GM12865 (cell line): ENCODE measurements at places on chromosomes 2 and 18.

DNA sequence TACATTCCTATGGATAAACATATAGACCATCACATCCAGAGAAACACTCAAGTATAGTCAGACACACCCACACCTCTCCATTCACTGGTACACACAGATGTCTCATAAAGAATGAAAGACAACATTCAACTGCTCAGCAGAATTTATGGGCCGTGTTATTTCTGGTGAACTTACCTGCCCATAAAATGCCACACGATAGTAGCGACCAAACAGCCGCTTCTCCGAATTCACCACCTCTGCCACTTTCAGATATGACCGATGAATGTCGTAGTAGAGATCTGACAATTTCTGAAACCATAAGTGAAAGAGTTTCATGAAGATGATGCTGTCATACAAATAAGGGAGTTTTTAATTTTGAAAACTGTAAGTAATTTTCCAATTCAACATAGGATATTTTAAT, 70.7 kb upstream of the CCDC195 start:
- DNase-seq = no peak

DNA sequence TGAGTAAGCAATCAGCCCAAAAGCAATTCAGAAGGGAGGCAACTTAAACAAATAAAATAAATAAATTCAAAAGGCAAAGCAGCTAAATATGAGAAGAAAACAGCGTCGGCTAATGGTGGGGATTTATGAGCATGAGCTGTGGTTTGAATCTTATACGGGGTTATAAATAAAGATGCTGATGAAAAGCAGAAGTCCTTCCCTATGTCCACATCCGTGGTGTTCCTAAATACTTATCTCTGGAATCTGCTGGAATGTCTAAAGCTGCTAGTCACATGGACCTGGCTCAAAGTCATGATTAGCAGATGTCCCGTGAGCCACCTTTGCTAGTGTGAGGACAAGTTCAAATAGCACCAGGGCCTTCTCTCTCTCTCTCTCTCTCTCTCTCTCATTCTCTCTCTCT, 33.8 kb downstream of the SMIM21 start:
- no peak for DNase-seq

DNA sequence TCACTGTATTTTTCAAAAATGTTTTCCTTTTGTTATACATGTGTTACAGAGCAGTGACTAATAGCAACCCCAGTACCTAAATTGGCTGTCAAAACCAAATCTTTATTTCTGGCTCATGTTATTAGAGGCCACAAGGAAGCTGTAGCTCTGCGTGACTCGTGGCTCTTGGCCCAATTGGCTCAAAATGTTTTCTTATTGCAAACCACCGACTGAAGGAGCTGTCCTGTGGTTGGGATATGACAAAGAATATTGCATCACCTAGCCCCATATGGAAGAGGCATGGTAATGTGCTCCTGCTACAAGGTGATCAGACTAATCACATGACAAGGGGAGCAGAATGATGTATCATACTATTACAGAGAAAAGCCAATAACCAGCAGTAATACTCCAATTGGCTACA, 1058.5 kb downstream of the CBLN2 start:
- DNase-seq = no peak

- DNase-seq = no peak
Measured at GRCh38 chr18:46246101-46246500, 141.9 kb downstream of the HAUS1 start.

DNA sequence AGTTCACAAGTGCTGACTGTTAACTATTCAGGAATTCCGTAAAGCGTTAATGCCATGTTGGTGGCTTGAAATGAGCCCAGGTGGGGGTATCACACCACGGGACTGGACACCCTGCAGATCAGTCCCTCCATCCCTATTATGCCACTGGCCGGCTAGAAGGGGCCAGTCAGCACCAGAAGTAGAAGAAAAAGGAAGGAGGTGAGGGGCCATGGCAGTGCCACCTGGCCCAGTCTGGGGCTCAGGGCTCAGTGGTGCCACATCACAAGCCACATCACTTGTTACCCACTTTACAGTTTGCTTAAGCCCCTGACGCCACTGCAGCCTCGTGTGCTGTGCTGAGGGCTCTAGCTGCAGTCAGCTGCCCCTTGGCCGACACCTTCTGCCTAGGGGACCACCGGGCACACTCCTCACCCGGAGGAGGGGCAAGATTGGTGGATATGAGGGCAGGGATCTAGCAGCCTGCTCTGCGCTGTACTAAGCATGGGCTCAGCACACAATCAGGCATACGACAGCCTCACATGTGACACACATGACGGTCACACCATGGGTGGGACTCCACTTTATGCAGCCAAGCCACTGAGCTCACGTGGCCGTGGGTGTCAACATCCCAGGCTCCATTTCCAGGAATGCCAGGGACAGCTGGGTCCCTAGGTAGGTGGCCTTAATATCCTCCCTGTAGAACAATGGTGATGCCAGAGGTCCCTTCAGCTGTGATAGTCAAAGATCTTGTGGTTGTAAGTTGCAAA, 3.6 kb downstream of the LIMS2 start:
- DNase-seq = no peak

GRCh38 chr18:77207540-77207939, 42.1 kb upstream of the GALR1 start:
- peak; percentile 58 for DNase-seq

DNA sequence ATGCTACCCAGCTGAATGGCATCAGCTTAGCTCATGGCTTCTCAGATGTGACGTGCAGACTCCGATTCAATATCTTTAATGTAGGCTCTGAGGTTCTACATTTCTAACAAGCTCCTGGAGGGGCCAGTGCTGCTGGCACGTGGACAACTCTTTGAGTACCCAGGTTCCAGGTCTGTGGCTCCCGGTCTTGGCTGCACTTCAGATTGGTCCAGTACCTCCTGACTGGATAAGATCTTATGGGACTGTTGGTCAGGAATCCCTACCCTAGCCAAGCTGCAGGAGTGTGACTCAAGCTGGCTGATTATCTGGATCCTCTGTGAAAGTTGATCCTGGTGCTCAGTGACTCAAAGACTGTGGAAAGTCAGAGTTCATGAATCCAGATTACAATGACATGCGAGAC, 222.1 kb downstream of the ANKRD30B start:
- DNase-seq = no peak

GRCh38 chr2:172829229-172829628, 93.6 kb downstream of the RAPGEF4 start:
- DNase-seq = no peak

- DNase-seq = no peak
Measured at GRCh38 chr2:239288237-239288636, 112.6 kb downstream of the HDAC4 start.

DNA sequence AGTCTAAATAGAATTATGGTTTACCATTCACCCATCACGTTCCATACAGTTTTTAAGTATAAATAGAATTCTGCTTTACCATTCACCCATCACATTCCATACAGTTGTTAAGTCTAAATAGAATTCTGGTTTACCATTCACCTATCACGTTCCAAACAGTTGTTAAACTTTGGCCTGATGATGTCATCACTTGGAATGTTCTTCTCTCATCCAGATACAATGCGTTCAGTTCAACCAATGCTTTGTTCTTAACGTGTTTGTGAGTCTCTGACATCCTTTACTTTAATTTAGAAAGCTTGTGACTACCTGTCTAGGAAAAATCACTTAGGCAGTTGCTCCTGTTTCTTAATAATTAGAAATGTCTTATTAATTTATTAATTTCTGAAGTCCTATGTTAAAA, 236.3 kb upstream of the RASGRP3 start:
- no peak for DNase-seq

DNA sequence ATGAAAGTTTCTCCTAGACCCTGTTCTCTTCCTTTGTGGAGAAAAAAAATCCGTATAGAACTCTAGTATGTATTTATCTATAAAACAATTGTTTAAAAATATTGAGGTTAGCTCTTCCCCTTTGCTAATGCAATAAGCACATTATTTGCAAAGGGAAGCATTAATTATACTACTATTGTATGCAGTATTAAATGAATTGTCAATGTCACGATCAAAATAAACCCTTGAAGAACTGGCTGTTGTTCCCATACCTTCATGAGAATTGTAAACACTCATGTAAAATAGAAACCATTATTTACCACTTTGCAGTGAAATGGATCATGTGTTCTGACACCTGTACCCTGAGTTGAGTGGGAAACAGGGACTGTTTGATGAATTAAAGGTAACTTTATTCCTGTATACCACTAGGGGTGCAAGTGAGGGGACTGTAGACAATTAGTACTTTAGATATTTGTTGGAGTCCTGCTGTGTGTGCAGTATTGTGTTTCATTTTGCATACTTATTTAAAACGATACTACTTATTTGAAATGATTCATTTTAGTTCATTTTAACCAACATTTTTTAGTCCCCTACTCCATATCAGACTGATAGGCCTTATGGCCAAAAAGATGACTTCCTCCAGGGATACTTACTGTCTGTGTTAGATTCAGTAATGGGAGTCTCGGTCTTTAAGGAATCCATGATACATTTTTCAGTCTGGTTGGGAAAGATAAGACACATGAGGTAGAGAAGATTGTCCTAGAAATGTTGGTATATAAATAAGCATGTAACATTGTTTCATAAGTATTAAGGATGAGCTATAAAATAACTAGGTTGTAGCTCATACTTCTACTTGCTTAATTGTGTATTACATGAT, 7.9 kb downstream of the PKP4 start:
- DNase-seq = peak; percentile 46

GRCh38 chr2:85111819-85112281, 21.3 kb upstream of the TCF7L1 start:
- no peak for DNase-seq

DNA sequence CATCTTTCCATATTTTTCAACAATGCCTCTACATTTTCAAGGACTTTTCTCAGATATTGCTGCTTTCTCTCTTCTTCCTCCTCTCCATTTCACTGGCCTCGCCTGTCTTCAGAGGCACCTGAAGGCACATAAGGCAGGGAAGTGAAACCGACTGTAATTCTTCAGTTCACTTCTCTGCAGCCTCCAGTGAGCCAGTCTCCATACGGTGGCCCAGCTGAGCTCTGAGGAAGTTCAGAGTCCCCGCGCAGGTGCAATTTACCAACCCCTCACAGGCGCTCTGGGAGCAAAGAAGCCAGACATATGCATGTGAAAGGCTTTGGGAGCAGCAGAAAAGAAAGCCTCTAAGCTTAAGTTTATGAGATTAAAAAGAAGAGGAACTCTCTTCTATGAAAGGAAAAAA, 12.4 kb downstream of the KLHL14 start:
- DNase-seq = peak; percentile 61

- peak; percentile 86 for DNase-seq
Measured at GRCh38 chr18:74499633-74500032, 3.5 kb downstream of the CNDP2 start.

DNA sequence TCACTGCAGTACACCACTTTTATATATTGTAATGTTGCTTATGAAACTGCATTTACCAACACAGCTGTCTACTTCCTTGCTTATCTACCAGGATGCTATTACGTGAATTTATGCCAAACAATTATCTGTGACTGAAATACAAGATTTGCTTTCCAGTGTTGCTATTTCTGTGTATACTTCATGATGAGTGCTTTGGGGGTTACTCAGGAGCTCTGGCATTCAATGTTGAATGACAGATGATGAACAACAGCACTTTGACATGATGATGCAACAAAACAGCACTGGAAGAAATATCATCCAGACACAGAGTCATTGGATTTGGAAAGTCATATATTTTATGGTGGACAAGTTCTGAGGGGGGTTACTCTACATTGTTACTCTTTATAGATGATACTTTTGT, 125.8 kb downstream of the NETO1 start:
- DNase-seq = no peak

- DNase-seq = no peak
Measured at GRCh38 chr2:65025453-65026123, 30.6 kb upstream of the CEP68 start.

DNA sequence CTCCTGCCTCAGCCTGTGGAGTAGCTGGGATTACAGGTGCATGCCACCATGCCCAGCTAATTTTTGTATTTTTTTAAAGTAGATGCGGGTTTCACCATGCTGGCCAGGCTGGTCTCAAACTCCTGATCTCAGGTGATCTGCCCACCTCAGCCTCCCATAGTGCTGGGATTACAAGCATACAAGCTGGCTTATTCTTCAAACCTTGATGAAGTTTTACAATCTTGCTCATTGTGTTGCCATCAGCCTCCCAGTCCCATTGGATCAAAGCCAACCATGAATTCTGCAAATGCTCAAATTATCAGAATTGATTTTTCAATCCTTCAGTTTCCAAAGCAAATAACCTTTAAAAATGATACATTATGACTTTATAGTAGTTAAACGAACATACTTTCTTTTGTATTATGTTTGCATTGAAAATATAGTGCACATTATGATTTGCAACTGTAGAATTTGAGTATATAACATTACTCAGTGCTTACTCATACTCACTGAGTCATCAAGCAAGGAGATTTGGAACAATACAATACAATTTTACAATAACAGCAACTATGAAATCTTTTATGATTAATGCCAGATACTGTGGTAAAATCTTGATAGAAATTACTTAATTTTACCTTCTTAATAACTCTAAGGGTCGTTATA, 1491.9 kb upstream of the CELF4 start:
- no peak for DNase-seq

DNA sequence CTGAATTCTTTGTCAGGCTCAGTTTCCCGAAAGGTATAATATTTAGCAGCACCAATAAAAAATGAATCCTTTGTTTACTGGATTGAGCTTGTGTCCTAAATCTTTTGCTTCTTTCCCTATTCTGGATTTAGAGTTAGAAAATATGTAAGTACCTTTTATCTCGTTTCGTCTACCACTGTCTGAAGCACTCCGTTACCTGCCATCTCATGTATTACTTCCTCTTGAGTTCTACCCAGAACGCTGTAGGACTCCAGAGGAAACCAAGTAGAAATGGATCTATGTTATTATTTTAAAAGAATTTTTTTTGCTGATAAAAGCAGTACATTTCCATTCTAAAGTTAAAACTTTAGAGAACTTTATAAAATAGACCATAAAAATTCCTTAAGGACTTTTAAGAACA, 13.5 kb downstream of the ANKRD12 start:
- DNase-seq = no peak

DNA sequence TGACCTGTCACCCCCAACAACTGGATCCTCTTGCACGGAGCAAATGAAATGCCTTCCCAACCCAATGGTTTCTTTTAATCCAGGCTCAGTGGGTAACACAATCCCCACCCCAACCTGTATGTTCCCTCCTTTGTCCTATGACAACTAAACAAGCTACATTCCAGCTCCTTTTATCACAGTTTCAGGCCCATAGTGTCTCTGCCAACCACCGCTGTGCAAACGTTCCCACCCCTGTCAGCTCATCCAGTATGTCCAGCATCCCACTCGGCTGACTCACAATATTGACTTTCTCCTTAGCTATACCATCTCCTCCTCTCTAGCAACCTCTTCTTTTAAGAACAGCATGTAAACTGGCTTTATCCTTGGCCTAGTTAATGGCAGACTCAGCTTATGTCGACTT, 117.9 kb upstream of the PPP1CB start:
- no peak for DNase-seq

- DNase-seq = no peak
Measured at GRCh38 chr2:41992056-41992642, 55.7 kb upstream of the PKDCC start.

- no peak for DNase-seq
Measured at GRCh38 chr2:11398750-11399437, 54.5 kb upstream of the ROCK2 start.

GRCh38 chr18:50453014-50453680, 78.3 kb downstream of the SKA1 start:
- no peak for DNase-seq

- DNase-seq = no peak
Measured at GRCh38 chr18:26386002-26386401, 159.8 kb downstream of the TAF4B start.
